Vagina (tissue), 2 donors: ENCODE measurements at places on chromosomes 1 and 21.

DNA sequence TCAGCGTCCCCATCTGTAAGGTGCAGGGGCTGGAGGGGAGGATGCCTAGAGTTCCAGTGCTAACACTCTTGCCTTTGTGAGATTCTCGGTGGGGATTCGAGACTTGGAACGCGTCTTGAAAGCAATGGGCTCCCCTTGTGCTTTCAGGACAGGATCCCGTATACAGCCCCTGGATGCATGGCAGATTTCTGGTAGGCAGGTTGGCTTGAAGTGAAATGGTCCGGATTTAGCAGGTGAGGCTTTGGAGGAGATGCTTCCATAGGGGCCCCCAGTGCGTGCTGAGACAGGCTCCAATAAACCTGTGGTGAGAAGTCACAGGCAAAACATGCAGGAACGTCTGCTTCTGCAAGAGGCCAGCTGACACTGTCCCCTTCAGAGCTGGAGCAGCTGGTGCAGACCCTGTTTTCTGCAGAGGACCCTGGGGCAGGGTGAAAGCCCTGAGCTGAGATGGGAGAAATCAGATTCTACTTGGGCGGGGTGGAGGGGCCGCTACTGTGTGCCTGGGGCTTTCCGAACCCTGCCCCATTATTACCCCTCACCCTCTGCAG, 270.4 kb downstream of the PTPRU start:
- DNase-seq: peak; percentile 79

- DNase-seq: no peak
Observed at GRCh38 chr1:97331165-97331564, 589.7 kb downstream of the DPYD start.

GRCh38 chr1:53967409-53968124, 21.4 kb downstream of the LRRC42 start:
- no peak for DNase-seq

- DNase-seq: no peak
Observed at GRCh38 chr1:95072117-95072516, 634 bp downstream of the ALG14 start.

DNA sequence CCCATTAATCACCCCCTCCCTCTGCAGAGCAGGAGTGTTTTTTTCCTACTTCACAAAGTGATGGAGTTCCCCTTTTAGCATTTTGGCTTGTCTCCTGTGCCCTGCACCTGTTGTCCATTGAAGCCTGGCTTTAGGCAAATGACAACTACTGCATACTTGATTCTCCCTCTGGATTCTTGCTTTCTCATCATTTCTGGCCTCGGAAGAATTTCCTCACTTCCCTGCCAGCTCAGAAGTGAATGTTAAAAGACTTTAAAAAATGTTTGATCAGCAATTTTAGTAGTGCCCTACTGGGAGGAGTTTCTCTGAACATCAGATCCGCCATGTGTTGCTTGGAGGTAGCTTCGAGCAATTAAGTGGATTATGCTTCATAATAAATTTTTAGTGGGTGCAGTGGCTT, 28.1 kb downstream of the RCOR3 start:
- no peak for DNase-seq

- no peak for DNase-seq
Observed at GRCh38 chr1:31095298-31095981, 29.9 kb upstream of the PUM1 start.

DNA sequence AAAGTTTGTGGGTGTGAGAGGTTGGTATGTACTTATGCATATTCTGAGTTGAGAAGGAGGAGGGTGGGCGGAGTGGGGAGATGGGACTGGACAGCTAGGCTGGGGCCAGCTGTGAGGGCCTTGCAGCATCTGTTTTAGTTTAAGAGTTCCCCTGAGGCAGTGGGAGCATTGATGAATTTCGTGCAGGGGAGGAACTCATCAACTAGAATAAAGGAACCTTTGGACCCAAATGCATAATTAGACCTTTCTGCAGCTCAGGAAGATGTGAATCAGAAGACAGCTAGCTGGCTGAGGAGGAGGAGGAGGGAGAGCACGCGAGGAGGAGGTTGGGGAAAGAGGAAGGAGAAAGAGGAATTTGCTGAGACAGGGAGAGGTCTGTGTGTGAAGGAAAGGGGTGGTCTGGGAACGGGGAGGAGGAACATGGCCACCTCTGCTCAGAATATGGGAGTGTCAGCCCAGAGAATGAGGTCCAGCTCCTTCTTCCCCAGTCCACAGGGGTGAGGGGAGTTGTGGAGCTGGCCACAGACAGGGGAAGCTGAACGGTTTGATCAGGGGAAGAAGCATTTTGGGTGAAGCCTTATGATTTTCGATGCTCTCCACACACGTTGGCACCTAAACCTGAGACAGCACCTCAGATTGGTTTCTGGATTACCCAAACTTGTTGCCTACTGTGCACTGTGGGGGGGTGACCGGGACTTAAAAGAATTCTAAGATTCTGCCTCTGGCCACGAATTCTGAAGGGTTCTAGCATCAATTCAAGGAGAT, 27.7 kb downstream of the MYOG start:
- no peak for DNase-seq

- no peak for DNase-seq
Observed at GRCh38 chr1:85663382-85663781, 44.9 kb downstream of the ZNHIT6 start.
